ELR (cell line): ENCODE measurements at places on chromosomes 1 and 21.

- no peak for DNase-seq
These were observed 51.2 kb downstream of the EYA3 start for GRCh38 chr1:28037206-28037605.

GRCh38 chr1:198156745-198157240, at the start of gene NEK7:
Gene NEK7 (plus strand): TSS chr1:198156998. CDS start chr1:198232581, 75,583 bp downstream.
- DNase-seq, result peak; percentile 90

GRCh38 chr1:101996825-101997465, at the start of gene OLFM3:
Gene OLFM3 (minus strand): TSS chr1:101996926.
- peak; percentile 53 for DNase-seq

DNA sequence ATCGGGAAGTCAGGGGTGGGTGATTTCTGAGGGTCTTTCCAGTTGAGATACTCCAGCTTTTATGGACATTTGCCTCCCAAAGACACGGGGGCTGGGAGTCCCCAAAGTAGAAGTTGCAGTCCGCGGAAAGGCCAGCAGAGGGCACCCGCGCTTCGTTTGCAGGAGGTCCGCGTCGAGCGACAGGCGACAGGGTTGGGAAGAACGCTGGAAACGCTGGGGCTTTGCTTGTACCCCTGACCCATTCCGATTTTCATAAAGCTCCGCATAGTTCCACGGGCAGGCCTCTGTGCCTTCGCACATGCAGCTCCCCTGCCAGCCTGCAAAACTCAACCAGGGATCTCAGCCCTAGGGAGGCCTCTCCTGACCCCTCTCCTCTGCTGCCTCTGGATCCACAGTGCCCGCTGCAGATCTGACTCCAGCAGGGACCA, 44.2 kb upstream of the LAPTM5 start:
- peak; percentile 71 for DNase-seq

GRCh38 chr1:8879464-8879921, 1.0 kb upstream of the ENO1 start:
- no peak for DNase-seq

DNA sequence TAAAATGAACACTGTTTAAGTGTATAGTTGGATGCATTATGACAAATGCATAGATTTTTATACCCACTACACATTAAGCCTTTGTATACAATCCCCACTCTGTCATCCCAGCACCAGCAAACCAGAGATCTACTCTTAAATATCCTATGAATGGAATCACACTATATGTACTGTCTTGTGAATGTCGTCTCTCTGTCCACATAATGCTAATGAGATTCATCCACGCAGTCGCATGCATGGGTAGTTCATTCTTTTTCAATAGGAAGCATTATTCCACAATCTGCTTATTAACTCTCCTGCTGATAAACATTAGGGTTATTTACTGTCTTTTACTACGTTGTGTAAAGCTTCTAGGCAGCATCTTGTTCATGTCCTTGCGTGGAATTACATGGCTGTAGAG, 892.3 kb downstream of the LTN1 start:
- DNase-seq, result no peak

DNA sequence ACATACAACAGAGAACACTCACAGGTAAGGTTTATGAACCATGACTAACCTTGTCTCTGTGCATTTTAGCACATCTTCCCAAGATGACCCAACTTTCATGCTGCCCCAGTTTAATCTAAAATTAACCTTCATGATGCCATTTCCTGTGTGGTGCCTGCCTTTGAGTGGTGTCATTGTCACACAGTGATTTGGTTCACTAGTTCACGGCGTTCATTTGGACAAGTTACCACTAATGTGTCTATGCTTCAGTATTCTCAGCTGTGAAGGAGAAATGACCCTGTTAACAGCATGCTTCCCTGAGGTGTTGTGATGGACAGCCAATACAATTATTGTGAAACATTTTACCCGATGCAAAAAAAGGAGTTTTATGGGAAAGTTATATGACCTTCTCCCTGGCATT, 693.1 kb downstream of the RWDD3 start:
- DNase-seq, result no peak

DNA sequence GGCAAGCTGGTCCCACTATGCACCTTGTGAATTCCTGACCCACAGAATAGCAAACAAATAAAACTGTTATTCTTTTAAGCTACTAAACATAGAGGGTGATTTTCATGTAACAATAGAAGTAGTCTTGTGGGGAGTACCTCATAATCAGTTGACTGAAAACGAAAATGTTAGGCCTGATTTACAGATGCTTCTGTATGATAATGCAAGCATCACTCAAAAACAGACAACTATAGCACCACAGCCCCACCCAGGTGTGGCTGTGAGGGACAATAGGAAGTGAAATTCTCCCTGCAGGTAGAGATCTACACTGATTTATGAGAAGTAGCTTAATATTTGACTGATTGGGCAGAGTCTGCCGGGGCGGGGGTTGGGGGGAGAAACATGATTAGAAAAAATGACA, 26.5 kb upstream of the KRTAP19-8 start:
- no peak for DNase-seq

DNA sequence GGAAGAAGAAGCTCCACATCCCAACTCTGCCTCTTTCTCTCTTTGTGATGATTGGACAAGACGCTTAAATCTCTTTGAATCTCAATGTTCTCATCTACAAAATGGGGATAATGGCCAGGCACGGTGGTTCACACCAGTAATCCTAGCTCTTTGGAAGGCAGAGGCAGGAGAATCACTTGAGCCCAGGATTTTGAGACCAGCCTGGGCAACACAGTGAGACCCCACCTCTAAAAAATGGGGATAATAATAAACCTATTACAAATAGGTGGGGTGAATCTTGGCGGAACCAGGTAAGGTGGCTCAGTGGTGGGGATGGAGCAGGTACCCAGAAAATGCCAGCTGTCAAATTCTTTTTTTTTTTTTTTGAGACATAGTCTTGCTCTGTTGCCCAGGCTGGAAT, 29.4 kb upstream of the ARHGEF10L start:
- no peak for DNase-seq

DNA sequence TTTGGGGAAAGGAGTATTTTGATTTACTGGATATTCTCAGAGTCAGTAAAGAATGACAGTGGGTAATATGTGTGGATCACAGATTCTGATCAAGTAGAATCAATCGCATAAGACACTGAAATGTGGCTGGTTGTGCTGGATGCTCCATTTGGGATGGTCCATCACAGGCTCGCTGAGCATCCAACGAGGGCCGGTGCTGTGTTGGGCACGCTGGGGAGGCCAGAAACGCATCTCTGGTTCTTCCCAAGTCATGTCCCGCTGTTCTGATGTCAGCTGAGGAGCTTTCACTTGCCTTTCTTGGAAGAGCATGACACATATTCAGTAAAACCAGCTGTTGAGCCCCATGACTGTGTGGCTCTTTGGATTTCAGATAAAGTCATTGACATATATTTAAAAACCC, 72.0 kb downstream of the UMODL1 start:
- no peak for DNase-seq

GRCh38 chr1:86375688-86376087, 20.4 kb downstream of the ODF2L start:
- no peak for DNase-seq

DNA sequence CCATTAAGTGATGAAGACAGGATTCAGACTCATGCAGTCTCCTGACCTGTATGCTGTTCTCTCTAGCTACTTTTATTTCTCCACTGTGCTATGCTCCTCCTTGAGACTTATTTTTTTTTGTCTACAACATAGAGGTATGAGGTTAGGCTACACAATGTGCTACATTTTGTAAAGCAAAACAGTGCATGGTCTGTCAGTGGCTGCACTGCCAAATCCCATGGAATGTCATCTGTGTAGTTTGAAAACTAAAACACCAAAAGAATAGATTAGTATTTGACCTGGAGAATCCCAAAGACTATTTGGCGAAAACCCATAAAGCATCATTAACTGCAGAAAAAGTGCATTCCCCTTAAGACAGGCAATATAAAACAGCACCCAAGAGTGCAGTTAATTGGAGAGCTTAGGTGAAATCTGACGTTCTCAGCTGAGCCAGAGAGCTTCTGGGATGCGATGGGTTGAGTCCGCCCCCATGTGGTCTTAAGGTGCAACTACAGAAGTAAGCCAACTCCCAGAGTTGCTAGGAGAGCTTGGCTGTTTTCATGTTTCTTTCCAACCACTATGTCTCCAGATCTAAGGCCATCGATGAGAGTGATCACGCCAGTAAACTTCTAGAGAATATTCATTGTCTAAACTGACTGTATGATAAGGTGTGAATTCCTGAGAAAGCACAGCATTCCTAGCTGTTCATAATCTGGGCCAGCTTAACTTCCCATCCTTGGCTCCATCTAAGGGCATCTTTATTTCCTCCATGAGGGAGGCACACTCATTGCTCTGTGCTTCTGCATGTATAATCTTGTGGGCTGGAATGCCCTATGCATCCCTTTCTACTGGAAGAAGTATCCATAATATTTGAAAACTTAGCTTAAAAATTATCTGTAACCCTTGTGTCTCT, 20.7 kb upstream of the CYP2J2 start:
- peak; percentile 70 for DNase-seq

GRCh38 chr1:7589080-7589735, 181.9 kb upstream of the VAMP3 start:
- no peak for DNase-seq

DNA sequence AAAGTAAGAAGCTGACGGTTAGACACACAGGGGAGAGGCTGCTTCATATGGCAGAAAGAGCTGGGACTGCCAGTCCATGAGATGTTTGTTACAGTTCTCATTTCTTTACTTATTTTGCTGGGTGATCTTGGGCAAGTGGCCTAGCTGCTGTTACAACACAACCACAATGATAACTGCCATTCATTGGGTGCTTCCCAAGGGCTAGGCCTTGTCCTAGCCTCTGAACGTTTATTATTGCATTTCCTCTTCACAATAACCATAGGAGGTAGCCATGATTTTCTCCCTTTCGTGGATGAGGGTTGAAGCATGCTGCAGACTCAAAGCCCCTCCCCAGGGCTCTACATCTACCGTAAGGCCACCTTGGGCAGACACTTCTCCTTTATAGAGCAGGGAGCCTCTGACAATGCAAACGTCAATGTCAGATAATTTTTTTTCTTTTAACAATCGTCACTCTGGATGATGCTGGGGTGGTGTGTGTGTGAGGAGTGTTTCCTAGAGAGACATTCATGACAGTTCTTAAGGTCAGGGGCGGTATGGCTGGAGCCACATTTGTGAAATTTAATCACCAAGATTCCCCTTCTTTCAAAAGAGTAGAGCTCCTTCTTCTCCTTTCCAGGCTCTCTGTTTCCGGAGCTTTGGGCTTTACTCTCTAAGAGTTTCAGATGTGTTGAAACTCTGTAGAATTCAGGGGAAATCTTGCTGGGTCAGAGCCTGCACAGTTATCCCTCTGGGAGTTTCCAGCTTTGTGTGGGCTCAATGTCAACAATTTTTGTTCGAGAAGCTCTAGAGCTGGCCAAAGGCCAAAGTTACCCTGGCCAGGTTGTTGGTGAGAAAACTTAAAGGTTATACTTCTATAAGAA, 138.5 kb upstream of the SGIP1 start:
- no peak for DNase-seq

- DNase-seq, result peak; percentile 33
These were observed 258.0 kb upstream of the VAMP3 start for GRCh38 chr1:7513081-7513480.

DNA sequence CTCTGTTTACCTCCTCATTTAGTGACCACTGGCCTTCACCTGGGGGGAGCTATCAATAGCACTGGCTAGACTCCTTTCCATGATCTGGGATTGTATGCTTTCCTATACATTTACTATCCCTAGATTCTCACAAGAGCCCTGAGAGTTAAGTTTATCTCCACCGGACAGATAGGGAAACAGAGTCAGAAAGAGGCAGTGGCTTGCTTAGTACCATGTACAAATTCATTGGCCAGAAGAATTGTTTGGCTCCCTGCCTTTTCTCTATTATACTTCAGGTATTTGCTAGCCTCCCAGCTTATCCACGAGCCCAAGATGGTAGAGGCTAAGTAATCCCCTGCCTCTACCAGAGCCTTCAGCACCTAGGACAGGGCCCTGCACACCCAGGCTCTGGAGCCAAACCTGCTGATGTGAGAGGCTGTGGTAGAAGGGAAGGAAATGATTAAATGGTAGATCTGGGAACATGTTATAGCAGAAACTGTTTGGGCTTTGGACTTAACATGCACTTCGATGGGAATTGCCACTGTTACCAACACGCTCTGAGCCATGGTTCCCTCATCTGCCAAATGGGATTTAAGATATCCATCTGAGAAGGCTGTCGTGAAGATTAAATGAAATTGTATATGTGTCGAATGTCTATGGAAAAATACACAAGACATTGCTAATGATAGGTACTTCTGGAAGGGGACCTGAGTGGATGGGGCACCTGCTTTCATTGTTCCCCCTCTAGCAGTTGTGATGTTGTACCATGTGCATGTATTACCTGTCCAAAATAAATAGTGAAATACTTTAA, 3.1 kb upstream of the BLACAT1 start:
- DNase-seq, result peak; percentile 52

DNA sequence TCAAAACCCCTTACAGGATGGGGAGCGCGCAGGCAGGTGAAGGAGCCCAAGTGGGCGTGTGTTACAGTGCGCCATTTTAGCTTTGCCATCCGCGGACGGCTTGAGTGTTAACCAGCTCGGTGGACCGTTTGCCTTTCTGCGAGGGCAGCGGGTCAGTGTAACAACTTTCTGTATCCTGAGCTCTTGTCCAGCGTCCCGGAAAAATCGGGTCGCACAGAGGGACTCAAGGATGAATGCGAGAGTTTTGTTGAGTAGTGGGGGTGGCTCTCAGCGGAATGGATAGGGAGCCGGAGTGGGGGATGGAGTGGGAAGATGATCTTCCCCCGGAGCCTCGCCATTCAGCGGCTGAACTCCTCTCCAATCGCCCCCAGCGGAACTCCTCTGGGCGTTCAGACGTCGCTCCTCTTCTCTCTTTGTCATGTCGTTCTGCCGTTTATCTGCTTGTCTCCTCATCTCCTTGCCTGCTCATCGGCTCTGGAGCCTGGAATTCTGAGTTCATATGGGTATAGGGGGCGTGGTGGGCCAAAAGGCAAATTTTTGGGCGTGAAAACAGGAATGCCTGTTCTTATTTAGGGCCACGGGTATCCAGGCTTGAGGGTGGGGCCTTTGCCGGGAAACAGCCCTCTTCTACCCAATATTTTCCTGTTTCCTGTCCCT, 295.4 kb downstream of the CTH start:
- no peak for DNase-seq

DNA sequence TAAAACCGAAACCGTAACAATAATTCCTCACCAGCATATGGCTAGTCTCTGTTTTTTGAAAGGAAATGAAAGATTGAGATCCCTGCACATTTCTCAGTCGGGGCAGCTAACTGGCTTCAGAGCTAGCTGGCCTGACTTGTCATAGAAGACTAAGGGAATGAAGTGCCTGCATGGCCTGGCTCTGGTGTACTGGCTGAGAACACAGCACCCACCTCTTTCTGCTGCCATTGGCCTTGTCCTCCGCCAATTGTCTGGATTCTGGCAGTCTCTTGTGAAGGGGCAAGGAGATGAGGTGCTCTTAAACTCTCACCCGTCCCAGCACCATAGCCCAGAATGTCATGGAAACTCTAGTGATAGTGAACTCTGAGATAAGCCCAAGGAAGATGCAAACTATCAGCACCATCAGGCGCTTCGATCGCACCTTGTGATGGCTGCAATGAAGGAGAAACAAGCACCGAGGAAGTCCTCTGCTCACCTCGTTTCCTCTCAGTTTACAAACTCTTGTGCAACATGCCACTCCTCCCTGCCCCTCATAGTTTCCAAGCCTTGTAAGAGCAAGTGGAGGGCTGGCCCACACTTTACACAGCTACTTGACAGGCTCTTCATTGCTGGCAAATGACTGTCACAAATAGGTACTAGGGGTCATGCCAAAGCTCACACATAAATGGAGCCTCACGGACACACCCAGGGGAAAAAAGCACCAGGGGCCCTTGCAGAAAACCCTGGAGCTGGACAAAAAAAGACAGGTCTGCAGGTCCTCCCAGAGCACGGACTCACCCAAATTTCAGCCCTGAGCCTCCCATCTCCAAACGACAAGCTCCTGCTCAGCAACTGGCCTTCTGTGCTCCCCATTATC, 16.4 kb downstream of the INPP5B start:
- DNase-seq, result no peak
